ENCODE measurements at places on chromosomes 1 and 21.

DNA sequence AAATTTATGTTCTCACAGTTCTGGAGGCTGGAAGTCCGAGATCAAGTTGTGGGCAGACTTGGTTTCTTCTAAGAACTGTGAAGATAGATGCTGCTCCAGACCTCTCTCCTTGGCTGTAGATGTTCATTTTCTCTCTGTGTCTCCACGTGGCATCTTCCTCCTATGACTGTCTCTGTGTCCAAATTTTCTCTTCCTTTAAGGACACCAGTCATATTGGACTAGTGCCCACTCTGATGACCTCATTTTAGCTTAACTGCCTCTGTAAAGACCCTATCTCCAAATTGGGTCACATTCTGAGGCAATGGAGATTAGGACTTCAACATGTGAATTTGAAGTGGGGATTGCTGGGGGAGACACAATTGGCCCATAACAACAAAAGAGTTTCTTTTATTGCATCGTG, 125.3 kb upstream of the ETS2 start:
- DNase-seq: no peak

DNA sequence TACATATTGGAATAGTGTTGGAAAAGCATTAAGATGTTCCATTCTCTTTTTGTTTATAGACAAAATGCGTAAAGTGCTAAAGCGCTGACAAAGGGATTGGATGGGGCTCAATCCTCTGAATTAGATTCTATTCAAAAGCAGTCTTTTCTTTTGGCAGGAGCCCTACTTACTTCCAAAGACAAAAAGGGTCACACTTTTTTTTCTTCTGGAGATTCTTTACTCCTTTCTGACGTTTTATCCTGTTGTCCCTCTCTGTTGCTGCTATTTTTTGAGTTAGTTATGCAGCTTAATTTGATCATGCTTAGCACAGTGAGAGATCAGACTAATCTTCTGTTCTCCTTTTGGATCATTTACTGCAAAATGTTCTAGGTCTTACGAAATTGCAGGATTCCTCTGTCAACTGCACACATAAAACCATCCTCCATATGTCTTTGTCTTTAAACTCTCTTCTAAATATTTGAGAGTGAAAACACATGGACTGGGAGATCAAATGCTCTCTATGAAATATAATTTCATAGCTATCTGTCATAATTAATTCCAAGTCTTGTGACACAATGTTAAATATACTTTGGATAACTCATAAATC, 656.4 kb upstream of the ADGRL2 start:
- no peak for DNase-seq

DNA sequence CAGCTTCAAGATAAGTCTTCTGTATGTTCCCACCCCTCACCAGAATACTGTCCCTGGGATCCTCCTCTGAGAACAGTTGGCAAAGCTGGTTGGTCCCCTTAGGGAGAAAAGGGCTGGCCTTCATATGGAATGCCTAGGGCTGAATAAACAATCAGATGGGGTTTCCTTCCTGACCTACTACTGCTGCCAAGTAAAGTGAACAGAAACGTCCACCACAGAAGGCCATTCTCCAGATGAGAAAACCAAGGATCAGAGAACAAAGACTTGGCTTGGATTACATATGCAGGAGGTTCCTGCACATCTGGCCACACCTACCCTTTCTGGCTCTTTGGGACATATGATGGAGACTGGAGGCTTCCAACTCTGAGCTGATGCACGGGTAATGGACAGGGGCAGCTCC, 194.5 kb downstream of the HIVEP3 start:
- no peak for DNase-seq

GRCh38 chr1:34876406-34876805, 16.9 kb upstream of the SMIM12 start:
- DNase-seq: no peak

DNA sequence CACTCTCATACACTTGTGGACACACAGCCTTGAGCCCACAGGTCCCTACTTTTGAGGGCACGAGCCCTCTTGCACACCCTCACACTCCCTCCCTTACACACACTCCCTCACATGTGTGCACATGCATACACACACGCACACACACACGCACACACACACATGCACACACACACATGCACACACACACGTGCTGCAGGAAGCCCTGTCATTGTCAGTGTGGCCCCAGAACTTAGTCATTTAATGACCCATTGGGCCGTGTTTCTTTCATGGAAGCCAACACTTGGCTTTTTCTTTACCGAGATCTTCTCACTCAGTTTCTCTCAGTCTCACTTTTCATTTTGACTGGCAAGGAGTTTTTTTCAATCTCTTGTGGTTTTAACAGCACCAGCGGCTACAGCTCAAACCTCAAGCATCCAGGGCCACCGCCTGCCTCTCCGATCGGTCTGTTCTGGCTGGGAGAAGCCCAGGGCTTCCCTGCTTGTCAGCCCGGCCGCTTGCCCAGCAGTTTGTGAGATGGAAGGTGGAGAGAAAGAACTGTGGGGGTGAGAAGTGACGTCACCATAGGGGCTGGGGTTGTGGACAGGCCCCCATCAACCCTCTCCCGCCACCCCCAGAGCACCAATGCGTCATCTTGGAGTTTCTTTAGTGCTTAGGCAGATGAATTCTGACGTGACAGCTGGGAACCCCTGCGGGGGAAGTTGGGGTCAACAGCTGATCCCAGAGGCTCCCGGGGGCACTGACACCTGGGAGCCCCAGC, 15.8 kb upstream of the TNFRSF8 start:
- no peak for DNase-seq
